Pons (tissue), 1 donor: ENCODE measurements at places on chromosomes 12 and 14.

GRCh38 chr14:93676416-93676958 lies 111.8 kb downstream of the PRIMA1 start:
- DNase-seq, result no peak

DNA sequence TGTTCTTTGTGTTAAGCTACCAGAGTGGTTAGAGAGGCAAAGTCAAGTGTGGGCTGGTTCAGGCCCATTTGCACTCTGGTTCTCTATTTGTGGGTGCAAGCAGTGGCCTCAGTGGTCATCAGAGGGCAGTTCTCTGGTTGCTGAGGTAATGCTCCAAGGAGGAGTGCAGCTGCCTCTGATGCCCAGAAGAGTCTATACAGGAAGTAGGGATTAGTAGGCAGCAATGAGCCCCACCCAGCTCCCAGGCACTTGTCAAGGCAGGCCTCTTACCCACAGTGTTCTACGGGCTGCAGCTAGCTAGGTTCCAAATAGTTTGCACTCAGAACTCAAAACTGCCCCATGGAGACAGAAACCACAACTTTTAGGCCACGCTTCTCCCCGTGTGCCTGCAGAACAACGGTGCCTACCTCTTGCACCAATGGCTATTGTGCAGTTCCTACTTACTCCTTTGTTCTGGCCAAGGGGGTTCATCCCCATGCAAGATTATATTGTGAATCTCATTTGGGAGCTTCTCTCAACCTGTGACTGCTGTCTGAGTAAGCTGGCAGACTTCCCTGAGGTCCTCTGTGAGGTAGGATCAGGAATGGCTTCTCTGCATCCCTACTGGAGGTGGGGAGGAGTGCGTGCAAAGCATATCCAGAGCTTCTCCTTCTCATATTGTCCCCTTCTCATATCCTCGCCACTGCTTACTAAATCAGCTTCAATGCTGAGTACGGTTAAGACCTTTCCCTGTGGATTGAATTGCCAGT lies 410.3 kb upstream of the LMO3 start:
- DNase-seq, result no peak

DNA sequence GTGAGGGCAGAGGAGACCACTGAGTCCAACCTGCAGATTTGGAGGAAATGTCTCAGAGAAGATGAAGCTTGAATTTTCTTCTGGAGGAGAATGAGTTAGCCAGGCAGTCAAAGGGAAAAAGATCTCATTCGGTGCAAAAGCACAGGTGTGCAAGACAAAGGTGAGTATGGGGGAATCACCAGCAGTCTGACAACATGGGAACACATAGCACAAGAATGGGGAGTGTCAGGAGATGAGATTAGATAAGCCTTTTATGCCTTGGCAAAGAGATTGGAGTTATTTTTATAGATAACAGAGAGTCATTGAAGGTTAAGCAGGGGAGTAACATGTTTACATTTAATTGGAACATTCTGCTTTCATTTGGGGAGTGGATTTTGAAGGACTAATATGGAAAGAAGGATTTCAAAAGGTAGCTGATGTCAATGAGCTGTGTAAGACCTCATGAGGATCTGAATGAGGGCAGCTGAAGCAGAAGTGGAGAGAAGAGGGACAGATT lies 171.3 kb upstream of the NTF3 start:
- DNase-seq, result no peak

DNA sequence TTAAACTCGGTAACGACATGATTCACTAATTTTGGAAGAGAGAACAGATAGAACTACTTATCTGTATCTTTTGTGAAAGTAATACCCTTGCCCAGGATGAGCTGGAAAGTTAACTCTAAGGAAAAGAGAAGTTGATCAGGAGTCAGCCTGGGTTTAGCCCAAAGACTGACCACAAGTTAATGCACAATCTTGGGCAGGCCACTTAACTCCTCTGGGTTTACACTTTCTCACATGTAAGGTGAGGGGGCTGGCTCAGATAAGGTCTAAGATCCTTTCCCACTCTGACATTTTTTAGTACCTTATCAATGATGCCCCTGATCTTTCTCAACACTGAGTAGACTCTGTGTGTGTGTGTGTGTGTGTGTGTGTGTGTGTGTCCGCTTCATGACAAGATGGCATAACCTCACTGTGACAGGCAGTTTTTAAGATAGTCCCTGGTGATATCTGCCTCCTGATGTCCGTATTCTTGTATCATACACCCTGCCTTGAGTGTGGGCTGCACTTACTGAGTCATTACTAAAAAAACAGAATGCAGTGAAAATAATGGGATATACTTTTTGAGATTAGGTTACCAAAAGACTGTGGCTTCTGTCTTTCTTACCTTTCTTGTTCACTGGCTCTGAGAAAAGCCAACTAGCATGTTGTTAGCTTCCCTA lies 56.2 kb upstream of the CCDC198 start:
- DNase-seq, result no peak

GRCh38 chr14:58488550-58488949 lies 61.0 kb downstream of the KIAA0586 start:
- DNase-seq, result no peak

GRCh38 chr12:47838286-47838931 lies 18.7 kb upstream of the HDAC7 start:
- peak; percentile 62 for DNase-seq

DNA sequence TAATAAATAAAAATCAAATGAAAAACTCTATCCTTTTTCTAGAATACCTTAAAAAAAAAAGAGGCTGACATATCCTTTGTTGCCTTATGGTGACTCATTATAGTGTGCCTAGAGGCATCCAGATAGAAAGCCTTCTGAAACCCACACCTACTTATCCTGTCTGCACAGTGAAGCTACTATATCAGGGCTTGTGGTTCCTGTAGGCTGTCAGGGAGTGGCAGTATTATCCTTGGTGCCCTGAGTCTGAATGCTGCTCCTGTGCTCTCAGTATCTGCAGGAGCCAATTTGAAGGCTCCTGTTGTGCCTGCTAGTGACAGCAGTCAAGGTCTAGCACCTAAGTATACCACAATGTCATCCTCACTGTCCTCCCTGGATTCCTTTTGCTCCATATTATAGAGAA lies 168.4 kb upstream of the AVPR1A start:
- DNase-seq, result no peak

DNA sequence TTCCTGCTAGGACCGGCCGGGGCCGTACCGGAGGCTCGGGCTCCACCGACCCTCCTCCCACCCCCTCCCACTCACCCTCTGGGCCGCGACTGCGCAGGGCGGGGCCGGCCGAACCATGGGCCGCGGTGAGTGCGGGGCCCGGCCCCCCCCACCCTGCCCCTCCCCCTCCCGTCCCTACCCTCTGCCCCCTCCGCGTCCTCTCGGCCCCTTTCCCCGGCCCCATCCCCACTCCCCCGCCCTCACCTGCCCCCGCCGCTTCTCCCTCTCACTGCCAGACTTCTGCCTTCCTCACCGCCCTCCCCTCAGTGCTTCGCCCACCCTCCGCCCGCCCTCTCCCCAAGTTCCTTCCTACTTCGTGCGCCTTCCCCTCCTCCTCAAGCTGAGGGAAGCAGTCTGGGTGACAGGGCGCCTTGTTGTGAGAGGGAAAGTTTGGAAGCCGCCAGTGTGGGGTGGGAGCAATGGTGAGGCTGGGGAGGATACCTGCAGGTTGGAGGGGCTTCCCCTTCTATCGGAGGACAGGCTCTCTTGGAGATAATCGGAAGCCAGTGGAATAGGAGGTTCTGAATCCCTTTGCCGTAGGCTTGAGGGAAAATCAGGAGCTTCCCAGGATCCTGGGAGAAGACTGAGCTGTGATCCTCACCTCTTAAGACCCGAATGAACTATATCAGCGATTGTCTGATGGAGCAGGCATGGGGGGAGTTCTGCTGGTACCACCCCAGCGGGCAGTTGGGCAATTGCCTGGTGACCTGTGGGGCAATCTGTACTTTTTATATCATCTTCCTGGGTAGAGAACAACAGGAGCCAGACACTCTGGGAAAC lies 472 bp downstream of the MBD6 start:
- peak; percentile 59 for DNase-seq

GRCh38 chr14:104187931-104188726 lies 49.7 kb downstream of the KIF26A start:
- DNase-seq, result no peak
